Left cardiac atrium (tissue), 4 donors: ENCODE measurements at places on chromosomes 5 and 9. TPM values are rescaled to one million over a fixed set of nuclear protein-coding genes. Genes with fewer than 3 reads are reported as not detected.

Gene SHOC1
- total RNA-seq = not detected

- DNase-seq = no peak
These were observed 142.4 kb downstream of the ST8SIA4 start for GRCh38 chr5:100760688-100761087.

DNA sequence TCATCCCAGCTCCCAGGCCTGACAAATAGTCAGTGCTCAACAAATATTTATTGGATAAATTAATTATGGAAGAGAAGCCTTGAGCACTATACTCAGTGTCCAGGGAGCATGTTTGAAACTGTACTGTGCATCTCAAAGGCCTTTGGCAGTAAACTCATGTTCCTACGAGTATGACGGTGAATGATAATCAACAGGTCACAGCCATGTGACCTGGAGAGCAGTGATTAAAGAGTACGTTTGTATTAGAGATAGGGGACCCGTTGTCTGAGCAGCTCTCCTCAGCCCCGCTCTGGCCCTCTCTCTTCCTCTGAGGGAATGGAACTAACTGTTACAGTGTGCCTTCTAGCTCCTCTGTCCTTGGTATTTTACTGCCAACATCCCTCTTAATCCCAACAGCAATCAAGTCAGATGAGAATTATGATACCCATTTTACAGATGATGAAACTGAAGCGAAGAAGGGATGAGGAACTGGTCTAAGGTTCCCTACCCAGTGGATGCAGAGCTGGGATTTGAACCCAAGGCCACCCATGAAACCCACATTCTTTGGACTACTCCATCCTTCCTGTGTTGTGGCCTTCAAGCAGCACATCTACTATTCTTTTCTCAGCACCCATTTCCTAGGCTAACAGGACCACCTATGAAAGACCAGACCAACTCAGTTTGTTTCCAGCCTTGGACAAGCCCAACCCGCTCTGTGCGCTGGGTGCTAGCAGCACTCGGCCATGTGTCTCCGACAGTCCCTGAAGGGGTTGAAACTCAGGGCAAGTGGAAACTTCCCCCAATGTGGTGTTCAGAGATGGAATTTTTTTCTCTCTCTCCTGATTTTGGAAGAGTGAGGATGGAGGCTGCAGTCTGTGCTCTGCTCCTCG lies 34.9 kb downstream of the SPRY4 start:
- DNase-seq = no peak

- DNase-seq = no peak
These were observed 176.4 kb upstream of the MRPS30 start for GRCh38 chr5:44632344-44632743.

DNA sequence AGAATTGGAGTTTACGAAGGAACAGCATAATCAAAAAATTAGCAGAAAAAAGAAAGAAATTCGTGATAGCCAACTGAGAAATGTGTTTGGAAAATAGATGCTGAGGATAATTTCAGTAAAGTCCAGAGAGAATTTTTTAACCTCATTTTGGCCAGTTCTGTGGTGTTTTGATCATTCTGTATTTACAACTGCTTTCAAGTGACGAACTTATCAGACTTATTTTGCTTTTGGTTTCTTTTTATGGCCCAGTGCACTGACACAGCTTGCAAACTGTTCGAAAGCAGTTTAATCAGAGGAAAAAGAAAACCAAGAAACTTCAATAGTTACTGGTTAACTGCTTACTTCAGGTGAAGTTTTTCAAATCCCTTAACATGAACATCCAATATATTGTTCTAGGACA lies 1.9 kb downstream of the SDHA start:
- no peak for DNase-seq

GRCh38 chr9:109986521-109986991 lies 206.6 kb downstream of the PALM2AKAP2 start:
- no peak for DNase-seq

DNA sequence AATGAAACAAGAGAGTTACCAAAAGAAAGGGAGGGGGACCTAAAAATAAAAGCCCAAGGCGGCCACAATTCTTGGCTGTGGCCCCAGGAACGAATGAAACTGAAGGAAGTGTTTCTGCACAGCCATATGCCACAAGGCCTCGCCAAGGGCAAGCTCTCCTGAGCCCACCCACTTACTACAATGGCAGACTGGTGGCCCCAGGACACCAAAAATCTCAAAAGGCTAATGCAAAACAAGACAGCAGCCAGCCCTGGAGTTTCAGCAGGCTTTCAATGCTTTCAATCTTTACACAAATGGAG lies 4.0 kb downstream of the CAMSAP1 start:
- no peak for DNase-seq

Gene SLC25A48
- total RNA-seq = not detected

Gene FBLL1
- 0.21 TPM for total RNA-seq

GRCh38 chr9:5511935-5512580 lies 1.7 kb downstream of the PDCD1LG2 start:
- DNase-seq = no peak

GRCh38 chr9:91785447-91785842 lies 164.6 kb downstream of the ROR2 start:
- DNase-seq = no peak
